Stimulated activated CD8-positive, alpha-beta memory T cell treated with anti-CD3 and anti-CD28 coated beads, Interleukin-15, amount 100 ng/mL, for 4 hours (primary cell): ENCODE measurements at places on chromosomes 2 and 18.
A peak's percentile ranks its signal among the peaks of the same experiment; 100 is the strongest.

GRCh38 chr2:158493458-158493857 lies 36.7 kb downstream of the PKP4 start:
- DNase-seq: no peak

DNA sequence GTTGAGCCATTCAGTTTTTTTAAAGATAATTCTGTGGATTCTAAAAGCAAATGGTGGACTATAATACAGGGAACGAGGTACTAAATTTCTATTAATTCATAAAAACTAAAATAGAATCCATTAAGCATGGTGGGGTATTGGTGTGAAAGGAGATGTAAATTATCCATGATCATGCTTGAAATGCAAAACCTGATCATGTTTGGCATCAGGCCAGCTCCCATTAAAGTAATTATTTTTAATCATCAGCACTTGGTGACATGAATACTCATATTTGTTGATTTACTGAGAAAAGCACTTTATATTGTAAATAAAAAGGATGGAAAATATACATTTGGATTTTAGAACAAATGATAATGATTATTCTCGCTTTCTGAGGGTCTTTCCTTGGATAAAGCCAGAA lies 232.3 kb upstream of the MEIS1 start:
- no peak for DNase-seq

DNA sequence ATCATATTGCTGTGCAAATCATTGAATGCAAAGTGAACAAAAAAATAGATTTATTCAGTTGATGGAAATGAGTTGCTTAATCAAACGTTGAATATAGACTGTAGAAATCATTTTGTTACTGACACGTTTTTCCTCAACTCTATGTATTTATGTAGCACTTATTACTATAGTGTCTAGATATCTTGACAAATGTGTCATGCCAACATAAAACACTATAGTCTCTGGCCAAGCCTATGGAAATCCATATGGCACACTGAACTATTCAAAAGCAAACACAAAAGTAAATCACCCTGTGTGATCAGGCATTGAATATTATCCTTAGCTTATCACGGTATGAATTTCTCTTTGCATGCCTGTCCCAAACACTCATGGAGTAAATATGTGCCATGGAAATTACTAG lies 131.3 kb downstream of the ZNF804A start:
- no peak for DNase-seq

DNA sequence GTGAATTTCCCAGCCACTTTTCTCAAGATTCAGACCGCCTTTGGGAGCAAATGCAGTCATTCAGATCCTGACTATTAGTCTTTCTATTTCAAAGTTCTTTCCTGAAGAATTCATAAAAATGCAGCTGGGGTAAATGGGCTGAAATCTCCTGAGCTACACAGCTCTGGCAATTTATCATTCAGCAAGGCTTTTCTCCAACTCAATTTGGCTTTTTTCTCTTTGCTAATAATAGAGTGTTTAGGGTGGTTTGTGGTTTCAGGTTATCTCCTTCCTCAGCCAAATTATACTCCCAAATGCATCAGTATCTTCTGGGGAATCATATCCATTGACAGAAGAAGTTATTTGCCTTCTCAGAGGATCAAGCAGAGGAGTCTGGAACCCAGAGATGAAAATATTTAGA lies 282.4 kb upstream of the SLC14A2 start:
- no peak for DNase-seq

DNA sequence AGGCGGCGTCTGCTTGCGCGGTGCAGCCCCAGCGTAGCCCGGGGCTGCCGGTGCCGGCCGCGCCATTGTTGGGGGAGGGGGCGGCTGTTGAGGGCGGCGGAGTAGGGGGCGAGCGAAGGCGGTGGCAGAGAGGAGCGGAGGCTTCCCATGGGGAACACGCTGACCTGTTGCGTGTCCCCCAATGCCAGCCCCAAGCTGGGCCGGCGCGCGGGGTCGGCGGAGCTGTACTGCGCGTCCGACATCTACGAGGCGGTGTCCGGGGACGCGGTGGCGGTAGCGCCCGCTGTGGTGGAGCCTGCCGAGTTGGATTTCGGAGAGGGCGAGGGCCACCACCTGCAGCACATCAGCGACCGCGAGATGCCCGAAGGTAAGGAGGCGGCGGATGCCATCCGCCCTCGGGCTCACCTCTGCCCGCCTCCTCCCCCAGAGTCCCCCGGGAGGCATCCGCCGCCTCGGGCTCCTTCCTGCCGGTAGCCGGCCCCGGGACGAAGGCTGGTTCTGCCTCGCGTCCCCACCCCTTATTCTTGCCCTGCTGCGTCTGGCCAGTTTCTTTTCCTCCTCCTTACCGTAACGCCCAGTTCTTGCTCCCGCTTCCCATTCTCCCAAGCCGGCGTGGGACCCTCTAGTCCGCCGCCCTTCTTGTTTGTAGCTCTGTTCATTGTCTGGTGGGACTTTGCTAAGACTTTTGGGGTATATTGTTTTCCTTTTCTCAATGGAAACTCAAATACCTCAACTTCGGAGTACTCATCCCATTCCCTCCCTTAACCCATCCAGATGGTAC lies 500 bp downstream of the CCNYL1 start:
- DNase-seq: peak; percentile 10

GRCh38 chr2:232488721-232489300 lies 1.2 kb upstream of the ECEL1 start:
- DNase-seq: no peak

- no peak for DNase-seq
Measured at GRCh38 chr2:88269836-88270235, 99.7 kb downstream of the THNSL2 start.

GRCh38 chr2:212898011-212898410 lies 253.4 kb downstream of the IKZF2 start:
- no peak for DNase-seq

DNA sequence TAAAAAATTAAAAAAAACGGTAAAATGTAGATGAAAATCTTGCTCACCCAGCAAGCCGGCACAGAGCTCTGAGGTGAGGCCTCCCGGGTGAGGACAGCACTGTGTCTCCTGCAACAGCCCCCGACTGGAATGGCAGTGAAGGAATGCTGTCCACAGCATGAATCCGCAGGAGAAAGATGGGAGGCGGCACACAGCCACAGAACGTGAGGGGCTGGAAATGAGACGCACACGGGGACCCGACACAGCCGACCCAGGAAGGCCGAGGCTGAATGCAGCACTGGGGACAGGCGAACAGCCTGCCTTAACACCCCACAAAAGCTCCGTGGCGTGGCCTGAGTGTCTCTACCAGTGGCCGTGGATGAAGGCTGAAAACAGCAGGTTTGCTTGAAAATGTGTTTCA lies 34.7 kb downstream of the BOK start:
- no peak for DNase-seq

- no peak for DNase-seq
Measured at GRCh38 chr18:65359479-65359878, 391.3 kb upstream of the CDH7 start.

GRCh38 chr2:57698935-57699449 lies 347.6 kb upstream of the VRK2 start:
- no peak for DNase-seq

GRCh38 chr18:48230467-48231113 lies 178.6 kb downstream of the ZBTB7C start:
- DNase-seq: no peak

- DNase-seq: no peak
Measured at GRCh38 chr2:196277002-196277401, 105.6 kb upstream of the STK17B start.

- DNase-seq: no peak
Measured at GRCh38 chr2:34266908-34267697, 668.0 kb upstream of the FAM98A start.

GRCh38 chr18:8732442-8733360 lies 27.3 kb downstream of the MTCL1 start:
- DNase-seq: no peak

GRCh38 chr2:143171817-143172216 lies 42.6 kb downstream of the ARHGAP15 start:
- no peak for DNase-seq

DNA sequence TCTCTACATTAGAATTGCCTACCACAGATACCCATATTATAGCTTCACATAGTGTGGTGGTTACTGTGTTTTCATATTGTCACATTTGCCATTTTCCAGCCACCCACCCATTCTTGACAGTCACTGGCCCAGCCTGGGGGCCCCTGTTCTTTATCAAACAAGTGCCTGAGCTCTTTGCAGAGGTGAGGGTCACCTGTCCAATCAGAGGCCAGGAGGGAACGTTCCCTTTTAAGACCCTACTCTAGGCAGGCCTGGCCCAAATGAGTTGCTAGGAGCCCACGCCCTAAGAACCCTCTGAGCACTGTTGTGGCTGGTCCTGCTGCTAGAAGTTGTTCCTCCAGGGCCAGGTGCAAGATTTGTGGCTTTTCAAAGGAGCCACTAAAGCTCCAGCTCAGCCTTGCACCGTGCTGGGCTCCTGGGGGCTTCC lies 5.2 kb downstream of the IL37 start:
- DNase-seq: no peak

- no peak for DNase-seq
Measured at GRCh38 chr2:27822049-27822448, 50.5 kb downstream of the MRPL33 start.

DNA sequence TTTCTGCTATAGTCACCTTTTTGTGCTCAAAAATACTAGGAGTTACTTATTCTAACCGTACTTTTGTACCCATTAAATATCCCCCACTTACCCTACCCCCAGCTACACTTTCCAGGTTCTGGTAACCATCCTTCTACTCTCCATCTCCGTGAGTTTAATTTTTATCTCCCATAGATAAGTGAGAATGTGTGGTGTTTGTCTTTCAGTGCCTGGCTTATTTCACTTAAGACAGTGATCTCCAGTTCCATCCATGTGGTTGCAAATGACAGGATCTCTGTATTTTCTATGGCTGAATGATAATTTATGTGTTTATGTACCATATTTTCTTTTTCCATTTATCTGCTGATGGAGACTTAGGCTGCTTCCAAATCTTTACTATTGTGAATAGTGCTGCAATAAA lies 323.3 kb downstream of the ZNF804A start:
- no peak for DNase-seq

DNA sequence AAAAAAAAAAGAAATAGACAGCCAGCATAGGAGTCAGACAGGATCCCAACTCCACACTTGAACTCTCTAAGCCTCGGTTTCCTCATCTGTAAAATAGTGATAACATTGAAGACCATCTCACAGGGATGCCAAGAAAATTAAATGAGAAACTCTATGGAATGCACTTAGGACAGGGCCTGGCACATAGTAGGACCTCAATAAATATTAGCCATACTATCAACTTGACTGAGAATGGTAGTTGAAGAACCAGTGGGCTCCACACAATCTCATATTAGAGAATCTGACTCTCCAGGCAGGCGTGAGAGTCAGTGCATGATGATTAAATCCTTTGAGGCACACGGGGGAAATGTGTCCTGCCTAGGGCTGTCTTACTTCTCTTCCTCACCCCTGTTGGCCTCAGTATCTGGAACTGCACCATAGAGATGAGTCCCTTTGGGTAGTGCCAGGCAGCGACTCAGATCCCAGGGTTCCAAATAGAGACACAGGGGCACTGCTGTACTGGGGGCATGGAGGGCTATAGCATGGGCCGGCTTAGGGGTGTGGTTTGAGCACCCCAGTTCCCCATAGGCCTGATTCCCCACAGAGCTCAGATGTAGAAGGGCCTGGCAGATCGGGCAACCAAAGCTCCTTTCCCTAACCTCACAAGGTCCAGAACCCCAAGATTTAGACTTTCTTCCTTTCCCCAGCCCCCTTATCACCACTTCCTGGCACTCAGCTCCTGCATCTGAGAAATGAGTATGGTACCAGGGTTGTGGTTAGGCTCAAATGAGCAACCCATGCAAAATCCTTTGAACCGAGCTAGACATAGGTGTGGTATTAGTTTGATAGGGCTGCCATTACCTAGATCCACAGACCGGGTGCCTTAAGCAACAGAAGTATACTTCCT lies 51.3 kb upstream of the CAB39 start:
- peak; percentile 43 for DNase-seq

- no peak for DNase-seq
Measured at GRCh38 chr18:47975701-47976100, 45.2 kb upstream of the SMAD2 start.

DNA sequence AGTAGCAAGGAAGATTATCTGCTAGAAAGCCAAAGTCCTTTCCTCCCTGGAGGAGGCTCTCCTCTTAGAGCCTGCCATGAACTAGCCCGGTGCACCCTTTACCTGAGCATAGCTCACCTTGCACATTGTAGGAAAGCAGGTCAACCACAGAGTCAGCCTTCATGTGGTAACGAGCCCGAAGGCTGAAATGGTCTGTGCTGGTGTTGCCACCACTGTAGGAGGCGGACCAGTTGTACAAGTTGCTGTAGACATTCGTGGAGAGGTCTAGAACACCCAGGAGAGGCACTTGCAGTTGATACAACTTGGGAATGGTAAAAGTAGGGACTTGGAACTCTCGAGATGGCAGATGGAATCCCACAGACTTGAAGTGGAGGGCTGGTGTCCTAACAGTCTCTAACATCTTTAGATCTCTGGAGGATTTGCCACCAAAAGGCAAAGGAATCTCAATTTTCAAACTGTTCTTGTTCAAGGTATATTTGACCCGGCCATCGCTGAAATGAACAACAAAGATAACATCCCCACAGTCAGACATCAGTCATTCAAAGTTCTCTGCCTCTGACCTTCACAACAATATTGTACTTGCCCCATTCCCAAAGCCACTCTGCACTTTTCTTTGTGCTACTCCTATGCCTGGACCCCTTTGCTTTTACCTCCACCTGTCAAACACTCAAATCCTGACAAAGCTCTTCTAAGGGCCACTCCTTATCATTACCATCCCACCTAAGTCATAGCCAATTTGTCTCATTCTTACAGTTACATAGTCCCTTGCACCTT lies 30.6 kb downstream of the APOB start:
- DNase-seq: no peak

DNA sequence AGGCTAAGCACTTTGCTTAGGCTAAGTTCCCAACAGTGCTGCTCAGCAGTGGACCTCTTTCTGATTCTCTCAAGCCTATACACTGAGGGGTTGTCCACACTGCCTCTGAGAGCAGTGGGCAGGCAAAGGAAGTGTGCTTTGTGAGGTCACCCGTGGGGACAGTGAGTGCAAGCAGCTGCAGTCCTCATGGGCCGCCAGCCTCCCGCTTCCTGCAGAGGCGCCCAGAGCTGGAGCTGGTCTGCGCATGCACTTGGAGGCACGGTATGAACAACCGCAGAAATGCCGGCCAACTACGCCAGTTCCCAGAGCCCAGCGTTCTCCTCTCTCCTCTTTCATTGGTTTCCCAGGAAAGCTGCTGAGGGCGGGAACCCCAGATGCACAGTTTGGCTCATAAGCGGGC lies 149.5 kb upstream of the DLX2 start:
- DNase-seq: no peak

DNA sequence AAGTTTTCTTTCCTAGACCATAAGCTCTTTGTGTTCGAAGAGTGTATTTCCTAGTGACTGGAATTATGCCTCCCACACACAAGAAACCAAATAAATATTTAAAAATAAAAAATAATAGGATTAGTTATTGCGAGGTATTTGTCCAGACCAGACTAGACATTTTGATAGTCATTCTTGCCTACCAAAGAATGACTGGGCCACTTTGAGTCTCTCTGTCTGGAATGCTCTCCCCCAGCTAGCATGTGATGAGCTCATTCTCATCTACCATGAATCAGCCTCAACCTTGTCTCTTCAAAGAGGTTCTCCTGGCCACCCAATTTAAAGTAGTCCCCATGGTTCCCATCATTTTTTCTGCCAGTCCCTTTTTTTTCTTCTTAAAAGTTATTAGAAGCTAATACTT lies 13.9 kb upstream of the DSC1 start:
- DNase-seq: no peak
